Thyroid gland (tissue), 4 donors: ENCODE measurements at places on chromosomes 4 and X. TPM values are rescaled to one million over a fixed set of nuclear protein-coding genes. Genes with fewer than 3 reads are reported as not detected.

- DNase-seq, result no peak
These were observed 46.8 kb upstream of the SETD7 start for GRCh38 chr4:139602776-139603360.

DNA sequence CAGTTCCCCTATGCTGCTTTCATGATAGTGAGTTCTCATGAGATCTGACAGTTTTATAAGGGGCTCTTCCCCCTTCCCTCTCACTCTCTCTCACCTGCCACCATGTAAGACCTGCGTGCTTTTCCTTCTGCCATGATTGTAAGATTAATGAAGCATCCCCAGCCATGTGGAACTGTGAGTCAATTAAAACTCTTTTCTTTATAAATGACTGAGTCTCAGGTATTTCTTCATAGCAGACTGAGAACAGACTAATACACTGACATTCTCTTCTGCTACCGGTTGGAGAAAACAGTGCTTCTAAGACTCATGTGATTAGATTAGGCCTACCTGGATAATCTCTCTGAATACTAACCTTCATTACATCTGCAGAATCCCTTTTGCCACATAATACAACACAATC, 45.4 kb upstream of the TRPC5OS start:
- no peak for DNase-seq

DNA sequence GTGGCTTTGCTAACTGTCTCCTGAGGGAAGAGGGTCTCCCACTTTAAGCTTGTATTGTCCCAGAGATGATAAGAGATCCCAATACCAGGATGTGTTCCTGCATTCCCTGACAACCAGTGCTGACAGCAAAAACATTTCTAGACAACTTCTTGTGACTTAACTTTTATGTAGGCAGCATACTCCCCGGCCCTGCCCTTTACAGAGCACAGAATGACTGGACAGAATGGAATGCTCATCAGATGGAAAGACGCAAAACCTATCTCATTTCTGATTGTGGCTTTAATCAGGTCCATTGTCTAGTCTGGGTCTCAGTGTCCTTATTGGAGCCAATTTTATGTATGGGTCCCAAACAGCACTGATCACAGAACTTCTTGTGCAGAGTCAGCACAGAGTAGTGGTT, 18.2 kb upstream of the PLAC1 start:
- no peak for DNase-seq

DNA sequence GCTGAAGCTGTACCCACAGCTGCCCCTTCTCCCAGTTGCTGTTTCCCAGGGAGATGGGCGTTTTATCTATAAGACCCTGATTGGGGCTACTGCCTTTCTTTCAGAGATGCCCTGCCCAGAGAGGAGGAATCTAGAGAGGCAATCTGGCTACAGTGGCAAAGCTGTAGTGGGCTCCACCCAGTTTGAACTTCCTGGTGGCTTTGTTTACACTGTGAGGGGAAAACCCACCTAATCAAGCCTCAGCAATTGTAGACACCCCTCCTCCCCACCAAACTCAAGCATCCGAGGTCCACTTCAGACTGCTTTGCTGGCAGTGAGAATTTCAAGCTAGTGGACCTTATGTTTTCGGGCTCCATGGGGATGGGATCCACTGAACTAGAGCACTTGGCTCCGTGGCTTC, 240.4 kb upstream of the AFF2 start:
- DNase-seq, result no peak

DNA sequence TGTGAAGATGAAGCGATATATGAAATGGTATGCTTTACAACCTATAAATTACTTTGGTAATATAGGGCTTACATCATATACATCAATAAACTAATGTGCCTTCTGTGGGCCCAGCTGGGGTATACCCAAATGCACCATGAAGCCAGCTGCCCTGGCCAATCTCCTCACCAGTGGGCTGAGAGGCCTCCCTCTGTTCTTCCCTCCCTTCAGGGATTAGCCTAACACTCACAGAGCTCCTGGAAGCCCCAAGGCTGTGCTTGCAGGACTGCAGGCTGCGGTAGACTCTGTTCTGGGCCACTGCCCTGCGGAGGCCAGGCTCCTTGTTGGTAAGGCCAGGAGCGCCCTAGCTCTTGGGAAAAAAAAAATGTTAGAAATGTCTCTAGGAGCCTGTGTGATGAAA, 33.9 kb downstream of the PAGE1 start:
- DNase-seq, result no peak

The SASH3 gene
- total RNA-seq, result 2.8 TPM

- no peak for DNase-seq
These were observed 84.0 kb upstream of the AFAP1 start for GRCh38 chr4:8023696-8024033.
